ENCODE measurements at places on chromosomes 1 and 21. TPM values are rescaled to one million over a fixed set of nuclear protein-coding genes. Genes with fewer than 3 reads are reported as not detected.

- no peak for DNase-seq
Measured at GRCh38 chr1:33342041-33342723, 21.3 kb upstream of the A3GALT2 start.

DNA sequence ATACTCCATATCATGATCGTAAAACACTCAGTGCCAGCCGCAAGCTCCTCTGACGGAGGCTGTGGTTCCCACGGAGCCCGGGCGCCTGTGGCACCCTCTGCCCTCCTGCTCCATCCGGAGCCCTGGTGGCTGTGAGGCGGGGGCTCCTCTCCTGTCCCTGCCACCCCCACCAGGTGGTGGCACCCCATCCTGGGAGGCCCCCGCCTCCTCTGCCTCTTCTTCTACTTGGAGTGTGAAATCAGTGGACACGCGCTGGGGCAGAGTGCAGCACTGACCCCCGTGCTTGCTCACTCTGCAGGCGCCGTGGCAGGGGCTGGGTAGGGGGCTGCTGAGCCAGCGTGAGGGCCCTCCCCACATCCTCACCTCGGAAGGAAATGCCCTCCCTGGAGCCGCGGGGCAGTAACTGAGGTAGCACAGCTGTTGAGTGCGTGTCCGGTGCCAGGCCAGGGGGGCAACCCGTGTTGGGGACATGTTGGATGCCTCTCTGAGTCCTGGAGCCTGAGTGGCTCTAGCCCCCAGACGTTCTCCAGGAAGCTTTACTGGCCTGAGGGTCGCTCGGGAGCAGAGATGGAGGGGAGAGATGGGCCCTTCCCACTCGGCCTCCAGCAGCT is 58.7 kb upstream of the ABCG1 start:
- no peak for DNase-seq

RGS8 gene
- not detected for total RNA-seq

LAD1 gene
- 56.1 TPM for total RNA-seq

SETSIP gene
- 0.27 TPM for total RNA-seq

BLACAT1 gene
- total RNA-seq: 3.9 TPM

Data from HCT116 (cell line).